ENCODE measurements at places on chromosomes 3 and 15.

DNA sequence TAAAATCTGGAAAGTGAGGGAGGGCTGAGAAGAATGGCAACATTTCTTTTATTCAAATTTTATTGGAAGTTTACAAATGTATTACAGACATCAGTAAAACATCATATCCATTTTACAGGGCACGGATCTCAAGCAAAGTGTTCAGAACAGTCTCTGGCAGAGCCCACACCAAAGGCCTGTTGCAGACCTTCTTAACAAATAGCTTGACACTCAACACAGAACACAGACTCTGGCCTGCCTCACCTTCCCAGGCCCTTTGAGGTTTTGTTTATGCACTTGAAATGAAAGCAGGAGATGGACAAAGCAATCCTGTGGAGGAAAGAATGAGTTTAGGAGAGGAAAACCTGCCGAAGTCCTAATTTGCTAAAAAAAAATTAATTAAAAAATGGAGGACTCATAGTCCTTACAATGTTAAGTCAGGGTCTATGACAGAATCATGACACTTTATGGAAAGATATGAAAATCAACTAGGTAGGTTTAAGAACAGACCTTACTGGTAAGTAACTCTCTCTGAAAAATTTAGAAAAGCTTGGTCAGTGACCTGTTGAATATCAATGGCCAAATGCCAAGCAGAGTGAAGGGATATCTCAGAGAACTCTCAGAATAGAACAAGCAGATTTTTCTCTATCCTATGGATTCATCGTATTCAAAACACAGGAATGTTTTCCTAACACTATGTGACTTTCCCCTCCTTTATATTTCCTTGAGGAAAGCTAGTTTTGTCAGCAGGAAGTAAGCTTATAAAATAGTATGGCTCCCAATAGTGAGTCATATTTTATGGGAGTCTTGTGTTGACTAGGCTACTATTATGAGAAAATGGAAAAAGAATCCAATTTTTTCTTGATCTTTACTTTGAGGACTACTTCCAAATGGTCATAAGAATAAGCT, 70.8 kb upstream of the PSMD6 start:
- DNase-seq = no peak

DNA sequence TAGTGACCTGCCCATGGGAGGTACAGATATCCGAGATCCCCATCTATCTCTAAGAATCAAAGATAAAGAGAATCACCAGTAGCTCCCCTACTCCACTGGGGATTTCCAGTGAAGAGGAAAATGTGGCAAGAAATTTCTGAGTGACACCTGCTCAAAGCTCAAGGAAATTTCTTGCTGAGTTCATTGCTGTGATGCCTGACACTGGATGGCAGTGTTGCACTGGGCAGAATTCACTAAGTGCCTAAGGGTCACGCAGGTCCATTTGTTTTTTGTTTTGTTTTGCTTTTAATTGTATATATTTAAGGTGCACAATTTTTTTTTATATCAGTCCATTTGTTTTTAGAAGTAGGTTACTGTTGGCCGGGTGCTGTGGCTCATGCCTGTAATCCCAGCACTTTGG, 109.5 kb upstream of the KCNAB1 start:
- DNase-seq = no peak

GRCh38 chr15:31335989-31336592, 9.5 kb downstream of the KLF13 start:
- DNase-seq = no peak

- no peak for DNase-seq
Observed at GRCh38 chr3:27570421-27571106, 86.4 kb upstream of the SLC4A7 start.

GRCh38 chr15:37903919-37904625, 30.4 kb upstream of the TMCO5A start:
- DNase-seq = no peak

GRCh38 chr15:92663250-92663951, 7.8 kb upstream of the FAM174B start:
- no peak for DNase-seq

GRCh38 chr3:15341030-15341726, 8.8 kb upstream of the SH3BP5 start:
- DNase-seq = no peak

GRCh38 chr15:29638011-29638410, 184.3 kb downstream of the TJP1 start:
- DNase-seq = no peak

All from stimulated activated CD8-positive, alpha-beta memory T cell treated with anti-CD3 and anti-CD28 coated beads, Interleukin-4, amount 100 ng/mL, for 1 hour (primary cell).